ENCODE measurements at places on chromosomes 2 and 18. TPM values are rescaled to one million over a fixed set of nuclear protein-coding genes. Genes with fewer than 3 reads are reported as not detected.

ACKR3 gene
- total RNA-seq: 1.6 TPM

- DNase-seq: peak; percentile 19
These were observed 22.9 kb upstream of the LBH start for GRCh38 chr2:30208453-30208852.

DNA sequence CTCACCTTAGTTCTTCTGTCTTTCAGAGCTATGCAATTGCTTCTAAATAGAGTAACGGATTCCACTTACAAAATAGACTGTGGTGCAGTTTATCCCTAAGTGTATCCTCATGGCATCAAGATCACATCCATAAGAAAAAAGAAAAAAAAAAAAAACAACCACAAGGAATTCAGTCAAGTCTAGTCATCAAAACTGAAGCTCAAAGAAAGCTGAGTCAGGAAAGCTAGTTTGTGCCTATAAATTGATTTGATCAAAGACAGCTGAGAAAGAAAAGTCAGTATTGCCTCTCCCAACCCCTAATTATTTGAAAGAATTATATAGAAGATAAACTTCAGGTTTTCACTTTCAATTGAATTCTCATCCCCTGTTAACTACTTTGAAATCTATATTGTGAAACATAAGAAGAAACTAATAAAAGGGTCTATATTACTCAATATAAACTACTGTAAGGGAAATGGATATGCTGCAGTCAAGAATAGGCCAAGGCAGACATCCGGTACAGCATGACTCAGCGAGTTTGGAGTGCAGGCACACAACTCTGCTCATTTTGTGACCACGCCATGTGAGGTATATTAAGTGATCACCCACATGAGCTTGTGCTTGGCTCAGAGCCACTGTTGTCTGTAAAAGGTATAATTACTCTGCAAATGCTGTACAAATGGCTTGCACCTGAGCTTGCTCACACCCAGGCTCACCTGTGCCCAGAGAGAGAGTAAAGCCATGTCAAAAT lies 568.1 kb upstream of the CRIM1 start:
- no peak for DNase-seq

- DNase-seq: no peak
These were observed 221.8 kb upstream of the RBMS1 start for GRCh38 chr2:160715428-160715827.

EML6 gene
- 2.3 TPM for total RNA-seq

DCC gene
- not detected for total RNA-seq

RAB31 gene
- total RNA-seq: 0.57 TPM

GRCh38 chr2:9407363-9407811 lies 15.9 kb downstream of the ITGB1BP1 start:
- no peak for DNase-seq
